ENCODE measurements at places on chromosomes 11 and 22.

DNA sequence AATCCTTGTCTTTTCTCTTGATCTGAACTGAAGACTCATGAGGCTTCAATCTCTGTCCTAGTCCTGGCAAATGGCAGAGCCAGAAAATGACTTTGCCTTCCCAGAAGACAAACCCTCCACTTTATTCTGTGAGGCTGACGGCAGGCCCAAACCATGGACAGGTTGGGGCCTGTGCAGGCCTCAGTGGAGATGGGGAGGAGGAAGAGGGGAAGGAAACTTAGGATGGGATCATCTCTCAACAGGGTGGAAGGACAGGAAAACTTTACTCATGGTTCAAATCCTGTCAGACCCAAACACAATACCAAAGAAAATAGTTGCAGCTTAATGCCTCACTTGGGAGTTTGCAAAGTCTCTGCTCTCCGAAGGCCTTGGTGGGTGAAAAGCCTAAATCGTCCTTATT lies 9.8 kb downstream of the RPL27A start:
- no peak for DNase-seq

DNA sequence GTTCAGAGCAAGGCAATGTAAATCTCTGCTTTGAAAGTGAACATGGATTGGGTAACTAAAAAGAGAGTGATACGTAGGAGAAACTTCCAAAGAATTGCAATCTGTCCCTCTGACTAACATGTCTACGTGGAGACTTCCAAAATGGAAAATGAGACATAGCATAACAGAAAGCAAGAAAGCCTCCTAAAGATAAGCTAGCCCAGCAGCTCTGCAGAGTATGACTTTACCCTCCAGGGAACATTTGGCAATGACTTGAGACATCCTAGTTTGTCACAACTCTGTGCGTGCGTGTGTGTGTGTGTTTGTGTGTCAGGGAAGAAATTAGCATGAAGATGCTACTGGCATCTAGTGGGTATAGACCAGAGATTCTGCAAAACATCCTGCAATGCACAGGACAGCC lies 817.4 kb downstream of the NTM start:
- no peak for DNase-seq

GRCh38 chr22:39960791-39961746 lies 872 bp downstream of the TMA7B start:
- peak; percentile 94 for DNase-seq

- DNase-seq, result no peak
Observed at GRCh38 chr11:40597546-40598113, 861.8 kb downstream of the LRRC4C start.

- no peak for DNase-seq
Observed at GRCh38 chr11:123219066-123219690, 24.1 kb upstream of the CLMP start.

DNA sequence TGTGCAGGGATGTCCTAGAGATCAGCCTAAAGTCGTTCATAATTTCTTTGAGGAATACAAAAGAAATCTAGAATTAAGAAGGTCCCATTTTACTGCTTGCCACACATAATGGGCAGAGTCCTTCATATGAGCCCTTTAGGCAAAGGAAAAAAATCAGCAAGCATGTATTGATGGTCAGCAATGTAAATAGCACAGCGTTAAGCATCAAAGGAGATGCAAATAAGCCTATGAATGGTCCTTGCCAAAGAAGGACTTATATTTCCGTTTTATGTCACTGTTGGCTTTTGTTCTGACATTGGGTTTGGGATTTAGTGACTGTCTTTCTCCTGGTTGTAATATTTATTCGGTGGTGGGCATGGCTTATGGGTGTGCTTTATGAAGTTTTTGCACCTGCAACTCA lies 69.8 kb downstream of the CD44 start:
- no peak for DNase-seq

DNA sequence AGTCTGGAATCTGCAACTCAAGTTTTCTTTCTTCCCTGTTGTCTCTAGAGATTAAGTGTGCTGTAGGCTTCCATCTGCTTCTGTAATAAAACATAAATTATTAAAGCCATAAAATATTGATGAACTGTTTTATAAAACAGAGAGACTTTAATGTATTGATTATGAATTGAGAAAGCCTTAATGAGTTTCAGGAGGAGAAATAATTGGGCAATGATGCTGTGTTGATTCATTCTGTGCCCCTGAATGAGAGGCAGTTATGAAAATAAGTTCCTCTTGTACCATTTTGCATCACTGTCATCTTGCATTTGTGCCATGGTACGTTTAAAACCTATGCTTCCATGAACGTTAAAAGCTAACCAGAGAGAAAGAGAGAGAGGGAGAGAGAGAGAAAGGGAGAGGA lies 194.1 kb upstream of the LARGE1 start:
- no peak for DNase-seq

DNA sequence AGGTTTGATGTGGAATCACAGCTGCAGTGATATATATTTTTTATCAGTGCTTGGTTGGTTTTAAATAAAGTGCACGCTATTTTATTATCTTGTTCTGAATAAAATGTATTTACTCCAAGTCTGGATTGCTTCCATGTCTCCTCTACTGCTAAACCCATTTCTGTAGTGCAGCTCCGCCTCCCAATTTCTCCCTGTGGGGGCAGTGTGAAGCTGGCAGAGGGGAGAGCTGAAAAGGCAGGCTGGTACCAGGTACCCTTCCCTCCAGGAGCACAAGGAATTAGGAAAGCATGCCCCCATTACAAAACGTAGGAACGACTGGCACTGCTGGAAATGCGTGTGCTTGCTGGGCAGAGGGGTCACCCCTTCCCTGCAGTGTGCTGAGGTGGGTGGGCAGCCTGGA lies 934 bp upstream of the TMEM132A start:
- DNase-seq, result no peak

DNA sequence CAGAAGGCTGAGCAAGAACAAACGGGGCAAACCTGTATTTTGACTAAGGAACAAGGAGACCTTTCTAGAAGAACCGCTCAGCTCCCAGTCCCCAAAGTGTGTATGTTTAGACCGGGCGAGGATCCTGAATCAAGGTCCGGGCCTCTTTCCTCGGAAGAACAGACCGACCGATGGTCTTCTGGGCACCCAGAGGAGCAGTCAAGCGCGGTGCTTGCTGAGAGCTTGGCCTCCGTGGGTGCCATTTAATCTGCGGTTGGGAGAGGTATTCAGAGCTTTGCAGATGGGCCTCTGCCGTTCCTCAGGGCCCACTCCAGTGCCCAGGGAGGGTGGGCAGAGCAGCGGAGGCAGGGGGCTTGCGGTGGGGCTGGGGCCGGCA lies 26.5 kb upstream of the ATXN10 start:
- no peak for DNase-seq

- no peak for DNase-seq
Observed at GRCh38 chr11:60942970-60943565, 8.9 kb downstream of the SLC15A3 start.

Data from activated CD8-positive, alpha-beta T cell treated with anti-CD3 and anti-CD28 coated beads for 36 hours (primary cell).